Stimulated activated CD4-positive, alpha-beta T cell treated with anti-CD3 and anti-CD28 coated beads, TNF-alpha, amount 100 ng/mL, for 4 hours (primary cell): ENCODE measurements at places on chromosomes 7 and 10.

GRCh38 chr10:8830876-8831275 is 776.4 kb downstream of the GATA3 start:
- no peak for DNase-seq

DNA sequence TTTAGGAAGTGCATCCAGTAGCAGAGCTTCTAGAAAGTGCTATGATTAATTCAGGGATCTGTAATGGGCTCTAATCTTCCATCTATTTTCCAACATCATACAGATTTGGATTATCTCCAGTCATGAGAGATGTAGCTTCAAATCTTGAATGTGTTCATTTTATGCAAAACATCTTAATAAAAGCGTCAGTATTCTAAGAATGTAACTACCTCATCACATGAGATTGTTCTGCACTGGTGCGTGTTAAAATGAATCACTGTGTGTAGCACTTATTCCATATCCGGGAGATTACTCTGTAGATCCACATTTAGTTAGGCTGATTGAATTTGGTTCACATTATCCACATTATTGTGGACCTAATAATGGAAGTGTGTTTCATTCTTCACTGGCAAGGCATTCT is 344.9 kb upstream of the CHRM2 start:
- DNase-seq, result no peak

DNA sequence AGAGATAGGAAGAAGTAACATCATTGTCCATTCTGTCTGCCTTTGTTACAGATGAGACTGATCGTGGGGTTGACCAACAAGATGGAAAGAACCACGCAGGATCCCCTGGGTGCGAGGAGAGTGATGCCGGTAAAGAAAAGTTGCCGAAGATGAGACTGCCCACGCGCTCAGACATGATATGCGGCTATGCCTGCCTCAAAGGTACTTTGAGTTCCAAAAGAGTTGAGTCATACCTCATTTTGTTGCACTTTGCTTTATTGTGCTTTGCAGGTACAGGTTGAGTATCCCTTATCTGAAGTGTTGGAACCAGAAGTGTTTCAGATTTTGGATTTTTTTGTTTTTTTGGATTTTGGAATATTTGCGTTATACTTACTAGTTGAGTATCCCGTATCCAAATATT is 12.2 kb upstream of the CLCN1 start:
- no peak for DNase-seq

DNA sequence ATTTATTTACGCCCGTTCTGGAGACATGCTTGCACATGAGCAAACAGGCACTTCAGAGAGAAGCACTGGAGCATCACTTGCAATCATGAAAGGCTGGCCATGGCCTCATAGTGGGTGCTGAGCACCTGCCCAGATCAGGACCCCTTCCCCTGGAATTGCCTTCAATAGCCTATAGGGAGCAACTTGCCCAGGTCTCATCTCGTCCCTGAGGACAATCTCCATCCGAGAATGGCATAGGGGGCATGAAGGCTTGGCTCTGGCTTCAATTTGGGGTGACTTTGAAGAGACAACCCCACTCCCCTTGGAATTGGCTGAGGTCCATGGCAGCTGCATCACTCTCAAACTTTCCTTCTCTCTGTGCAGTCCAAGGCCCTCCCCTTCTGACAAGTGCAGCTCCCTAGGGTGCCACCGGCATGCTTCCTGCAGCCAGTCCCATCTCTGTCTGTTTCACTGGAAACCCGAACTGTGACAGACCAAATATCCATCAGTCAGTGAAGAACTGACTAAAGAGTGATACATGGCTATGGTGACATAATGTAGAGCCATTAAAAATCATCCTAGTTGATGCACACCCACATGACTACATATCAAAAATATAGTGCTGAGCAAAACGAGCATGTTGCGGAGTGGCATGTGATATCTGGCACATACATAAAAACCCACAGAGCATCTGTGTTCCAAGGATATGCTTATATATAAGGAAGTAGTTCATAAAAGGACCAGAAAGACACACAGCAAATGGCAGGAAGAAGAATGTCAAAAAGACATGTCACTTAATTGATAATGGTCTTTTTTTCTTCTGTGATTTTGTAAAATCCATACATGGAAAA is 12.4 kb downstream of the GDF2 start:
- no peak for DNase-seq

- DNase-seq, result no peak
These were observed 1.5 kb downstream of the ZNF518A start for GRCh38 chr10:96131621-96132020.

- no peak for DNase-seq
These were observed 213.0 kb downstream of the TCERG1L start for GRCh38 chr10:131098416-131098952.

DNA sequence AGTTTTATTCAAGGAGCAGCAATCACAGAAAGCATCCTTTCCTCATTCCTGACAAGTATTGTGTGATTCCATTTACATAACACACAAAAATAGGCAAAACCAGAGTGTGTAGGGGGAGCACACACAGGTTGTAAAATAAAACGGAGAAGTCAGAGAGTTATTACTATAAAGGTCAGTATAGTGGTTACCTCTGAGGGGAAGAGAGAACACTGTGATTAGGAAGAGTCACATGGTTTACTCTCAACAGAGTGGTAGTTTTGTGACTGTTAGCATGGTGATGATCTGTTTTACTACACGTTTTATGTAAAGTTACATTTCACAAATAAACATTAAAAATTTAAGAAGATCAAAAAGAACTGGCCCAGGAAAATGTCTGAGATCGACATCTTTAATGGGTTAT is 74.6 kb downstream of the VPS41 start:
- DNase-seq, result no peak

DNA sequence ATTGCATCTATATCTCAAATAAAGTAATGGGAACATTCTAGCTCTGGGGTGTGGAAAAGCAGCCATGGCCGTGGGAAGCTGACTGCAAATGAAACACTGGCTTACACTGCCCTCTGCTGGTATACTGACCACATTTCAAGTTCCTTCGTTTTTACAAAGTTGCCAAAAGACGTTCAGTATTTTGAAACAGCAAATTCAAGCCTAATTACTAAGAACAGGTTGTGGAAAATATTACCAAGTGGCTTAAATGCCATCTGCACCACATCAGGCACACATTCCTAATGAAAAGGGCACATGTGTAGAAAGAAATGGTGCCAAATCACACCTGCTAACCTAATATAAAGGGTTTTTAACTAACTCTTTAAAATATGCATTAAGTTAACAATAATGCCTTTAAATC is 83.9 kb downstream of the JAZF1 start:
- DNase-seq, result no peak

- no peak for DNase-seq
These were observed 243.6 kb downstream of the SKIDA1 start for GRCh38 chr10:21281765-21282484.

GRCh38 chr7:132029369-132030085 is 473.1 kb upstream of the PODXL start:
- no peak for DNase-seq

DNA sequence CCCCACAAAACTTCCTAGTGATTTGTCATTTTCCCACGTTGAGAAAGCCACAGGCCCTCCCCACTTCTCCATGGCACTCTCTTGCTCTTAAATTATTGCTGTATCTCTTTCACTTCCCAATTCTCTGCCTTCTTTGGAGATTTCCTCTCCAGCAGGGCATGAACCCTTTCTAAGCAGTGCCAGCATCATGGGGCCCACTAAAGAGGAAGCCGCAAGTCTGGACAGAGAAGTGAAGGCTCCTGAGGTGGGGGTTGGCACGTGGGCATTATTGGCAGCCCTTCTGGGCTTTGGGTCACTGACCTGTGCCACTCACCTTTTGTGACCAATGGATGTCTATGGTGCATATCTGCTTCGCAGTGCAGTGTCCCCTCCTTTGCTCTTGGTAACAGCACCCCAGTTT is 97.7 kb upstream of the TCF7L2 start:
- no peak for DNase-seq

DNA sequence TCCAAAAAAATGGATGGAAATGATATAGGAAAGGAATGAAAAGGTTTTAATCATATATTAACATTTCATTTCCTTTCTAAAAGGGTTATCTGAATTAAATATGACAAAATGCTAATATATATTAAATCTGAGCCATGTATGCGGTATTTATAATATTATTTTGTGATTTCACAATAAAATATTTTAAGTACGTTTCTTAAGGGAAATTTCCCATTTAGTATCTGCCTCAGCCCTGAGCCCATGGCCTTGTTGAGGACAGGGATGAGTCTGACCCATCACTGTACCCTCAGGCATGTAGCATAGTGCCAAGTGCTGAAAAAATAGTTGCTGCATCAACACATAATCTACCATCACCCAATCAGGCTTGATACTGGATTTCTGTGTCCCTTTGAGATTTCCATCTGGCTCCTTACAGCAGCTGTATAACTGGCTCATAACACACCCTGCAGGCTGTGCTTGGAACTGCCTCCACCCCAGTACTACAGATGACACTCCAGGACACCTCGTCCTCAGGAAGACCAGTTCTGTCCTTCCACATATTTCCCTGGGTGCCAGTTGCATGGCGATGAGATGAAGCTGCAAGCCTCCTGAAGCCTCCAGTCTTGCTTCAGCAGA is 59.4 kb upstream of the ASAH2 start:
- no peak for DNase-seq

DNA sequence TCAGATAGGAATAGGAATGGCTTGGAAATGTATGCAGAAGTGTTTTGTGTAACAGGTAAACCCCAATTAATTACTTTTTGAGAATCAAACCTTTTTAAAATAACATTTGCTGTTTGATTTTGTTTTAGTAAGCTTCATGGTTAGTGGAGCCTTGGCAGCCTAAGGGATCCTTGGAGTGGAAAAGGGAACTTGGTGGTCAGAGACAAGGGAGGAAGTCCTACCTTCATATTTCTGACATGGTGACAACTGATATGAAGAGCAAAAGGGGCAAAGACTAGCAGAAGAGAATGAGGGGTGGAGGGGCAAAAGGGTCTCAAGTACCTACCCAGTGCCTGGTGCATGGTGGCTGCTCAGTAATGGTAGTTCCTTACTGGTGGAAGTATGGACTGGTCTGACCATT is 32.3 kb downstream of the AHCYL2 start:
- no peak for DNase-seq

- DNase-seq, result no peak
These were observed 18.7 kb downstream of the AKR1C1 start for GRCh38 chr10:4981722-4982471.

GRCh38 chr7:127933146-127933545 is 98.1 kb downstream of the LRRC4 start:
- no peak for DNase-seq

GRCh38 chr7:131061818-131062217 is 265.9 kb upstream of the MKLN1 start:
- no peak for DNase-seq

GRCh38 chr7:67571026-67571545 is 574.5 kb downstream of the TYW1 start:
- no peak for DNase-seq

GRCh38 chr7:114851406-114852061 is 70.4 kb upstream of the MDFIC start:
- no peak for DNase-seq
